ENCODE measurements at places on chromosomes 2 and 18.
A peak's percentile ranks its signal among the peaks of the same experiment; 100 is the strongest.

- no peak for DNase-seq
These were observed 21.5 kb downstream of the ITM2C start for GRCh38 chr2:230886206-230886605.

GRCh38 chr2:219552382-219553167 lies 8.7 kb downstream of the TMEM198 start:
- DNase-seq = peak; percentile 80

- DNase-seq = no peak
These were observed 598 bp upstream of the C2orf69 start for GRCh38 chr2:199910338-199911051.

GRCh38 chr2:235011607-235011928 lies 59.8 kb downstream of the SH3BP4 start:
- DNase-seq = no peak

DNA sequence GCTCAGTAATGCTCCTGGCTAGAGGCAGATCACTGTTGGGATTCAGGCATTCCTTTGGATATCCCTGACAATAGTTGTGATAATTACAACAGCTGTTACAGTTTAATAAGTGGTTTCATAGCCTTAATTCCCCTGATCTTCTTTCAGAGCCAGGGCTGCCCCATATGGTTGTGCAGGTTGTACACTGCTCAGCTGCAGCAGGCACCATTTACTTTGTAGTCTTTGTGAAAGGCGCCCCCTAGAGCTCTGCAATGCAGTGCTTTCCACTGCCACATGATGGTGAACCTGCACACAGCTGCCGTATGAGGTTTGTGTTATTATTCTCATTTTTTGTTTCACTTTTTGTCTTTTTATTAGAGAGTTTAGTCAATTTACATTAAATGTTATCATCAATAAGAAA lies 239.1 kb downstream of the KCNS3 start:
- no peak for DNase-seq

DNA sequence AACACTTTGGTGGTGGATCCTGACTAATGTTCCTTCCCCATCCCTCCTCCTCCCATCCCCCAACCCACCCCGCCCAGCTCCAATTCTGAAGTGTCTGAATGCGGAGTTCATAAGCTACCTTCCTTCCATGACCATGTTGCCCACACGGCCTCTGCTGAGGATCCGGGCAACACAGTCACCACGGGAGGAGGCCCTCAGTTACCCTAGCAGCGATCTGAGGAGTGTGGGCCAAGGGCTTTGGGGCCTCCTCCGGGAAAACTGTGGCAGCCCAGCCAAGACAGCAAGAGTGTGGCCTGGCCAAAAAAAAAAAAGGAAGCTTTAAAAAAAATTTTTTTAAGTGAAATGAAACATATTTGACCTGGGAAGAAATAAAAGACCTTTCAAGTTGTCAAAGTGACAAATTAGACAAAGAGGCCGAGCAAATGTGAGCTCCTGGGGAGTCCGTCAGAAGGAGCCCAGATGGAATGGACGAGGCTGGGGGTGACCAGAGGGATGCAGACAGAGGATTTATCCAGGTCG lies 169.0 kb upstream of the PKDCC start:
- DNase-seq = no peak

- no peak for DNase-seq
These were observed 319.5 kb upstream of the HNMT start for GRCh38 chr2:137644731-137645130.

DNA sequence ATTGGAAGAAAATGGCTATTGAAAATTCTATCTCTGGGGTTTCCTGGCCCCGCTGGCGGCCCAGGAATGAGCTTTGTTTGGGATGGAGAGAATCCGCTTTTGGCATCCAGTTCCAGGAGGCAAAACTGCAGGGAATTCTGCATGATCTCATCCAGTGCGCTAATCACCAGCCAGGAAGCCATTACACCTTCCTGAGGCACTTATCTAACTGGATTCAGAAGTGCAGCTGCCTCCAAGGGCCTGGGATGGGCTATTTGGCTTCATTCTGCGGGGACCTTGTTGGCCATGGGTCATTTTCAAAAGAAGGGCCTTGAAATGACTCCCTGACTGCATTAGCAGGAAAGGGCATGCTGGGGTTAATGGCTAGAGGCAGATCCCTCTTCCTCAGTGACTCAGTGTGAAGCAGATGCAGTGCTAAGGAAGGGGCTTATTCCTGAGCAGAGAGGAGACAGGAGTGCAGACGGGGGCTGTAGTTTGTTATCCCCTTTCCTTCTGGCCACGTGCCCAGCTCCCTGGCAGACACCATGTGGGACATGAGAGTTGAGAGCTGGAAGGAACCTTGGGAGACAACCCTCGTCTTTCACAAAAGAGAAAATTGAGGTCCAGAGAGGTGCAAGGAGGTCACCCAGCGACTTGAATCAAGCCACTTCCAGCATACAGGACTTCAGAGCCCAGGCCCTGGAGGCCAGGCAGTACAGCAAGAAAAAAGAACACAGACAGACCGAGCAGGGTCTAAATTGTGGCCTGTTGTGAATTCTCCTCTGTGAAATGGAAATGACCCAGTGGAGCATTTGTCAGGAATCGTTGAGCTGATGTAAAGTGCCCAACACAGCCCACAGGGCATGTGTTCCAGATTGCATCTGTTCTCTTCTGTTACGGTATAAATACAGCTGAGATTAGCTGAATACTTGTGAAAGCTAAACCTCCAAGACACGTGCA lies 161.8 kb downstream of the PRKCE start:
- no peak for DNase-seq

GRCh38 chr18:77776104-77776503 lies 526.5 kb downstream of the GALR1 start:
- no peak for DNase-seq

GRCh38 chr2:11876436-11876835 lies 130.0 kb downstream of the LPIN1 start:
- DNase-seq = no peak

DNA sequence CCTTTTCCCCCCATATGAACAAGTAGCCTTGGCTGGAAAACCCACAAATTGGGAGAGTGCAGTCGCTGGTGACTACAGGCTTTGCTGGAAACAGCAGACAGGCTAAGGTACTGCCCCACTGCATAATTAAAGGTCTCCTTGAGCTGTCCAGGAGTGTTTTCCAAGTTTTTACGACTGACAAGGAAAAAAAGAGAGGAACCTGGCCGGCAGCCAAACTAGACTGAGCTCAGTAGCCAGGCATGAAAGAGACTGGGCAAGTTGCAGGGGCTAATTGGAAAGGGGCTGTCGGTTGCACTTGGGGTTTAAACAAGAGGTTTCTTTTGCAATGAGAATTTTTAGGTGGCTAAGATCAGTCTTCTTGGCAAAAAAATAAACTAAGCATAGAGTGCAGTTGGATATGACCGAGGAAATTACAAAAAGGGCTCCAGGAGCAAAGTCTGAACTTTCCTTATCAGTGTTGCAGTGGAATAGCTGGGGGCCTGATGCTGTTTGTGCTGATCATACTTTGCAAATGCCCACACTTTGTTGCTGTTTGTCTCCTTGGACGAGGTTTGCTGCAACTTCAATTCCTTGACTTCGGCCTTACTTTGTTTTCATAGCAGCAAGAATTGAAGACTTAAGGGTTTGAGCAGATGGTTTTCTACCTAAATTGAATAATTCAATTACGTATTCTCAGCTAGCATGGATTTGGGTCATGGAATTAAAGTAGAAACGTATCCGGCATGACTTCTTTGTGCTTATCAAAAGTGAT lies 2.1 kb downstream of the GULP1 start:
- no peak for DNase-seq

- no peak for DNase-seq
These were observed 78.0 kb downstream of the LIPG start for GRCh38 chr18:49639643-49640391.

DNA sequence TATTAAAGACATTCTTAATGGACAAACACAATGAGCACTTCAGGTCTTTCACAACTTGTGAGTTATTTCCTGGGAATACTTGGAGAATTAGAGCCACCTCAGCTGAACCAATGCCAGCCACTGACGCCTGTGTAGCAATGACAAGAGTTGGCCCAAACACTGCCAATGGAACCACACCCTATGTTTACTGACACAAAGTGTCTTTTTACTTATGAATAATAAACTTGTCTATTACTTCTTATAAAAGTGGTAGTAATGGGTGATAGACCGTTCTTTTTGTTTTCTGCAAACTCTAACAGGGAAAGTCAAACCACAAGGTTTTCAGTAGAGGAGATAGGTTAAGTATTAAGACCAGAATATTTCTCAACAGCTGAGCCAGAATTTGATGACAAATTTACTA lies 12.5 kb upstream of the CHAC2 start:
- DNase-seq = no peak

All from naive thymus-derived CD4-positive, alpha-beta T cell (primary cell).